ENCODE measurements at places on chromosomes 4 and X.

GRCh38 chr4:158302076-158302866 is 92.0 kb downstream of the TMEM144 start:
- no peak for DNase-seq
- H3K27me3 ChIP-seq, result no peaks in the 10 kb centered on the region
- H3K36me3 ChIP-seq, result no peaks in the 10 kb centered on the region
- H3K4me3 ChIP-seq, result no peak overlapping the region
- no peak overlapping the region for H3K27ac ChIP-seq

GRCh38 chr4:73952352-73952751 is 29.5 kb downstream of the PF4 start:
- H3K4me3 ChIP-seq, result no peak overlapping the region
- H3K4me1 ChIP-seq, result no peaks in the 10 kb centered on the region
- no peaks in the 10 kb centered on the region for H3K36me3 ChIP-seq
- DNase-seq, result no peak
- no peak overlapping the region for H3K27ac ChIP-seq

- no peaks in the 10 kb centered on the region for H3K4me1 ChIP-seq
- H3K27me3 ChIP-seq, result no peaks in the 10 kb centered on the region
- H3K27ac ChIP-seq, result no peak overlapping the region
- no peak for DNase-seq
- no peak overlapping the region for H3K4me3 ChIP-seq
- H3K36me3 ChIP-seq, result no peaks in the 10 kb centered on the region
Observed at GRCh38 chr4:4480205-4480604, 61.6 kb downstream of the STX18 start.

- DNase-seq, result no peak
- H3K4me1 ChIP-seq, result no peaks in the 10 kb centered on the region
- H3K36me3 ChIP-seq, result no peaks in the 10 kb centered on the region
- H3K27me3 ChIP-seq, result no peaks in the 10 kb centered on the region
Observed at GRCh38 chrX:15929194-15929593, 74.6 kb upstream of the AP1S2 start.

- DNase-seq, result no peak
- H3K27me3 ChIP-seq, result no peaks in the 10 kb centered on the region
- no peak overlapping the region for H3K4me3 ChIP-seq
- no peaks in the 10 kb centered on the region for H3K4me1 ChIP-seq
Observed at GRCh38 chr4:186451982-186452381, 103.4 kb downstream of the MTNR1A start.
